ENCODE measurements at places on chromosomes 12 and 14.

GRCh38 chr14:30669594-30669993, 47.5 kb downstream of the SCFD1 start:
- DNase-seq: no peak

- DNase-seq: no peak
Observed at GRCh38 chr14:39228509-39229221, 5.0 kb upstream of the MIA2 start.

- no peak for DNase-seq
Observed at GRCh38 chr12:56086608-56087007, 6.6 kb downstream of the ERBB3 start.

DNA sequence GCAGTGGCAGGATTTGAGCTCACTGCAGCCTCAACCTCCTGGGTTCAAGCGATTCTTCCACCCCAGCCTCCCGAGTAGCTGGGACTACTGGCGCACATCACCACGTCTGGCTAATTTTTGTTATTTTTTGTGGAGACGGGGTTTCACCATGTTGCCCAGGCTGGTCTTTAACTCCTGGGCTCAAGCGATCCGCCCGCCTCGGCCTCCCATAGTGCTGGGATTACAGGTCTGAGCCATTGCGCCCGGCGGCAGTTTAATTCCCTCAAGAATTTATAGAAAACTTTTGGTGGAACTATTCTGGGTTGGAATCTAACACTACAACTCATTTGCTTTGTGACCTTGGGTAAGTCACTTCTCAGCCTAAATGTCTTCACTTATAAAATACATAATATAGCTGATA, 1.8 kb upstream of the SP1 start:
- no peak for DNase-seq

DNA sequence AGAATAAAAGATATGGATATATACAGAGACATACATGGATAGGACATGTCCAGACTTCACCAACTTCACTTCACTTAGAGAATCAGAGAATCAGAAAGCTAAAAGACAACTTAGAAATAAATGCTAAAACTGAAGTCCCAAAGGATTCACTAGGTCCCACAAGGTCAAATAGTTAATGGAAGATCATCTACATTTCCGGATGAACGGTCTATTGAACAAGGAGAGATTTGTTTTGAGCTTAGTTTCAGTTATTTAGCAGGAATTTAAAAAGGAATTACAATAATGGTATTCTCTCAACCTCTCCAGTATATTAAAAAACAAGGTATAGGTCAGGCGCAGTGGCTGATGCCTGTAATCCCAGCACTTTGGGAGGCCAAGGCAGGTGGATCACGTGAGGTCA, 187.0 kb downstream of the MED13L start:
- no peak for DNase-seq

DNA sequence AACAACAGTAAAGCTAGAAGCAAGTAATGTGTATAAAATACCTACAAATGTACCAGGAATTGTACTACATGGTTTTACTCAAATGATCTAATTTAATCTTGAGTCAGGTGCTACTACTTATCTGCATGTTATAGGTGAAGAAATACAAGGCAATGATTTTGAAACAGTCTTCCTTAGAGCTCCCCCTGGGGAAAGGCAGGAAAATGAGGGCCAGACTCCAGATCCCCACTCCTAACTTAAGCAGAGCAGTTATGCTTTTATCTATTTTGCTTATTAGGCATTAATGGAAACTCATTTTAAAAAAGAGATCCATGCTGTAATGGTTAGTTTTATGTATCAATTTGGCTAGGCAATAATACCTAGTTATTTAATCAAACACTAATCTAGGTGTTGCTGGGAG, 109.3 kb upstream of the CPSF6 start:
- DNase-seq: no peak

- no peak for DNase-seq
Observed at GRCh38 chr12:93972411-93973208, 175.8 kb upstream of the PLXNC1 start.

DNA sequence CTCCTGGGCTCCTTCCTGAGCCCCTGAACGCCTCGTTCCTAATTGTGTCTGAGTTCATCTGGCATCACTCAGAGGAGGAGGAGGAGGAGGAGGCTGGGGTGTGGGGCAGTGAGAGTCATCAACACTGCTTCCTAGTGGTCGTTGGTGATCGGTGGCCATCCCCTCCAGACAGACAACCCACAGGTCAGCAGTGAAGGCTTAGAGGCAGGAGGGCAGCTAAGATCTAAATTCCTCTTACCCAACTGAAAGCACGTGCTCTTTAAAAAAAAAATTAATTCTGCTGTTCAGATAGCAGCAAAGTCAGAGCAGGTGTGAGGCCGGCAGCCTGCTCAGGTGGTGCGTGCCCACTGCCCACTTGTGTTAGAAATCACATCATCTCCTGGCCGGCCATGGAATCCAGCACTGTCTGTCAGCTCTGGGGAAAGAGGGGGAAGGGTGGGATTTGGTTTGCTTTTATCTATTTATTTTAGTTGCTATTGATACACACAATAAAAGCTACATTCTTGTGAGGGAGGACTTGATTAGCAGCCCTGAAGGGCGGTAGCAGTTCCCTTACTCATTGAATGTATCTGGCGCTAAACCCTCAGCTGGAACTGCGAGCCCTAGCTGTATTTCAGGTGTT, 46.6 kb downstream of the PPP2R5C start:
- no peak for DNase-seq

DNA sequence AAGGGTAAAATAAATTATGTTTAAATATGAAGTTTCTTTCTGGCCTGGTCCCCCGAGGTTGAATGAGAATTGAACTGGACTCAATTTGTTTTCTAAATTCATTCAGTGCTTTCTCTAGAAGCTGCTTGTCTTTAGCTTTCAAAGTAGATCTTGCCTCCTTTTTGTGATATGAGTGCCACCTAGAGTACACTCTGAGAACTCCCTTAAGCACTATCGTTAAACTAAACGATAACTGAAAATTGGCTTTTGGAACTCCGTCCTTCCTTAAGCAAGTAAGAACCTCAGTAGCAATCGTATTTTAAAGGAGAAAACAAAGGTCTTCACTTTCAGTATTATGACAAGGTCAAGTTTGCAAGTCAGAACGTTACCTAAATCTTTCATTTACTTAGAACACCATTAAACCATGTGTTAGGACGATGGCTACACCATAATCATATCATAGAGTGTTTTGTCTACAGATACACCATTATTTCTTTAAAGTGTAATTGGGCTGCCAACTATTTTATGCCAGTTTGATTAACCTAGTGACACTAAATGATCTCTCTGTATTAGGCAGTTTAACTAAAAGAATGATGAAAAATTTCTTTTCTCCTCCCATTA, 364.8 kb downstream of the SNAPC1 start:
- no peak for DNase-seq

DNA sequence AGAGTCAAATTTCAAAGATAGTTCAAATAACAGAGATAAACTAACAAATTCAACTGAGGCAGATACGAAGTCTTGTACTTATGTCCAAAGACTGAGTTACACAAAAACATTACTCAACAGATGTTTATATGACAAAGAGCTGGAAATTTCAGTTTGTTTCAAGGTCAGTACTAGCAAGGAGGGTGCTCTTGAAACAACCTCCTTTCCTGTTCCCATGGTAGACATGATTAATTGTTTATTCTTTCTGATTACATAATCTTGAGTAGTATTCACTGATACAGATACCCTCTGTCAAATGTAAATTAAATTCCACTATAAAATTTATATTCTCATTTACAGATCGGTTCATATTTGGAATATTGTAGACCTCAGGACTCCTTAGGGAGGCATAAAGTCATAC, 23.4 kb downstream of the TSPAN8 start:
- no peak for DNase-seq

GRCh38 chr14:55440385-55440784, at the start of gene TBPL2:
Gene TBPL2, minus strand, starts transcription at chr14:55440616. Its CDS starts 167 bp downstream, at chr14:55440449.
- DNase-seq: no peak

DNA sequence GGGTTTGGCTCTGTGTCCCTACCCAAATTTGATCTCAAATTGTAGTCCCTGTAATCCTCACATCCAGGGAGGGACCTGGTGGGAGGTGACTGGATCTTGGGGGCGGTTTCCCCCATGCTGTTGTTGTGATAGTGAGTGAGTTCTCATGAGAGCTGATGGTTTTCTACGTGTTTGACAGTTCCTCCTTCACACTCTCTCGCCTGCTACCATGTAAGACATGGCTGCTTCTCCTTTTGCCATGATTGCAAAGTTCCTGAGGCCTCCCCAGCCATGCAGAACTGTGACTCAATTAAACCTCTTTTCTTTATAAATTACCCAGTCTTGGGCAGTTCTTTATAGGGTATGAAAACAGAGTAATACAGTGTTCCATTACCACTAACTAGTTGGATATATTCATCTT, 10.3 kb upstream of the LRRC23 start:
- no peak for DNase-seq

- peak; percentile 26 for DNase-seq
Observed at GRCh38 chr14:75978249-75978731, 3.5 kb downstream of the TGFB3 start.

DNA sequence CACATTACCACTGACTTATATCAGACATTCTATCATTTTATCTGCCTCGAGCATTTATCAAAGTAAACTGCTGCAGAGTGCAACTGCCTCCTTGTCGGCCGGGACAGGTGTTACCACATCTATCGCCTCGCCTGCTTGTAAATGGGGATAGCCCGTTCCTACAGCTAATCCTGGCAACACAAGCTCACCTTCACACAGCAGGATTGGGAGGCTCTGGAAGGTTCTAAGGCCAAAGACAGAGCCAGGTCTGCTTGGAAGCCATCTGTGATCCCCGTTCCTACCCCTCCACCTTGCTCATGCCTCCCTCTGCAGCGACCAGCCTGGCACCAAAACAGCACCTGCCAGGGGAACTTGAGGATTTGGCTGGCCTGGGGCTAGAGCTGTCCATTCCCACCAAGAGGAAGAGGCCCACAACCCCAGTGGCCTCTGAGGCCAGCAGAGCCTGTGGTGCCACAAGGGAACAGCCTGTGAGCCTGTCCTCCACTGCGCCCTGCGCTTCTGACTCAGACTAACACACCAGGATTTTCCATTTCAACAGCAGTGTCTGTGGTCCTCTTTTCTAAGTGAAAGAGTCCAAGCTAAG, 114.8 kb upstream of the DIO3 start:
- DNase-seq: no peak

- DNase-seq: no peak
Observed at GRCh38 chr14:75404847-75405246, 23.0 kb upstream of the JDP2 start.

DNA sequence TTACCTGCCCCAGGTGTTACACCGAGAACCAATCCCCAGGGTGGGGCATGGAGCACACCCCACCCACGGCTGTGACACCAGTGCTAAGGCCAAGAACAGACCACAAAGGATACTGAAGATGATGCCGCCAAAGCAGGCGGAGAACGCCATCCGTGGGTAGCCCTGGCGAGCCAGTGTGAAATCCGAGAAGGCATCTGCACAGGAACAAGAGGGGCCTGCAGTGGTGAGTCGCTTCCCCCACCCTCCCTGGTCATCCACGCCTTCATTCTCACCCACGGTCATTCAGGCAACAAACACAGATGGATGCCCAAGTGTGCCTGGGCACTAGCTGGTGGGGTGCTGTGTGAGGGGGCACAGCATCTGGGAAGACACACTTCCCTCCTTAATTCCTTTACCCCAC, 28.5 kb downstream of the SLC8B1 start:
- no peak for DNase-seq

DNA sequence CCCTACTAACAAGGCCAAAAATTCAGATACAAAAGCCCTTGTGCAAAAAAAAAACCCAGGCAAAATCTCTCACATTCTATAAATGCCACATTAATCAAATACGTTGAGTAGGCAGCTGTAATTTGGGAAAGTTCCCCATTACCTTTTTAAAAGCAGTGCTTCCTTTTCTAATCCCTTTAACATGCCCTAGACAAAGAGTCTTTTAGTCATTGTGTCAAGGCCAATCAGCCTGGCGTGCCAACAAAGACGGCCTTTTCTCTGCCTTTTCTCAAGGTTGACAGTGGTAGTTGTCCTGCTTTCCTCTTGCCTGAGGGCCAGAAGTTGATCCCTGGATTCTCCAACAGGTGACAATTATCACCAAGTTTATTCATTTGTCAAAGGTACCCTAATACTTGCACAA, 62.5 kb upstream of the METAP2 start:
- DNase-seq: no peak

DNA sequence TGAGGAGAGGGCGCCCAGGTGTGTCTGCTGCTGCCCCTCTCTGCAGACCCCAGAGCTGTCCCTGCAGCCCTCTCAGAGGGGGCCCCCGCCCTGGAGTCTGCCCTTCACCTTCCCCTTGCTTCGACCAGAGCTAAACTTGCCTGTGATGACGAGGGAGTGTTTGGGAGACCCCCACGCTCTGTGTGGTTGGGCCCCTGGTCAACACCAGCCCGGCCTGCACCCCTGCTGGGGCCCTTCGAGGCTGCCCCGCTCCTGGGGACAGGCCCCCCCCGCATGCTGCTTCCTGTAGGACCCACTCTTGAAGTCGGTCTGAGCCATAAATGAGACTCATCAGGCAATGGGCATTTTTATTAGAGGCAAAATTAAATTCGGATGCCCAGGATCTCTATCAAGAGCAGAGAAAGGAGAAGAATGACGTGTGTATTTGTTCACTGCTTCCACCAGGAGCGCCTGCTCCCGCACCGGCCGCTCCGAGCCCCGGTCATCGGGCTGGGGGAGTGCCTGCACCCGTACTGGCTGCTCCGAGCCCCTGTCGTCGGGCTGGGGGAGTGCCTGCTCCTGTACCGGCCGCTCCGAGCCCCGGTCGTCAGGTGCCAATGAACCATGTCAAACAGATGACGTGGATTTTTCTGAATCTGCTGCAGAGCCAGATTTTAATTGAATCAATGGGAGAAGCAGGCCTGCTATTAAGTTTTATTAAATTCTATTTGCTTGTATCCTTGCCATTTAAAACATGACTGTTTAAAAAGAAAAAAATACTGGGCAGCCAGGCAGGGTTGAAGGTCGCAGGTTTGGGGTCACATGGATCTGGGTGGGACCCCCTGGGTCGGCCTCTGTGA, 47.7 kb downstream of the NOC4L start:
- no peak for DNase-seq

DNA sequence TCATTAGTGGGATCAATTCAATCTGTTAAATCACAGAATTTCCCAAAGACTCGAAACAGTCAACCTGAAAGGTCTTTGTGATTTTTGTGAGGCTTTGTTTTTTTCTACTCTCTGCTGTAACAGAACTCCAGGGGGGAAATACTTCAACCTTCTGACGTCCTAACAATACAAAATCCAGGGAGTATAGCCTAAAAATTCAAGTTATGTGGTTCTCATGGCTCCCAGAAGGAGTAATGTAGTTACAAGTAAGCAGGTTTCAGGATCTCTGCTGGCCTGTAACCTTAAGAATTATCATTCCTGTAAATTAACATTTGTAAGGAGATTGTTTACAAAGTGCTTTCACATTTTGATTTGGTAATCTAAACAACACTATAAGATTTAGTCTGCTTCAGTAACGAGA, 39.9 kb downstream of the VEZT start:
- no peak for DNase-seq

DNA sequence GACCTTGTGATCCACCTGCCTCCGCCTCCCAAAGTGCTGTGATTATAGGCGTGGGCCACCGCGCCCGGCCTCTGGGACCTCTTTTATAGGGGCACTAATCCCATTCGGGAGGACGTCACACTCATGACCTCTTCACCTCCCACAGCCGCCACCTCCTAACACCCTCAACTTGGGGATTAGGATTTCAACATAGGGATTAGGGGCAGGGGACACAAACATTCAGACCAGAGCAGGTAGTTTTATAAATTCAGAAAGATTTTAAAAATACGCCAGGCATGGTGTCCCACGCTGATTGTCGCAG, 49.4 kb downstream of the TPCN1 start:
- no peak for DNase-seq
